ENCODE measurements at places on chromosomes 3 and 15.

DNA sequence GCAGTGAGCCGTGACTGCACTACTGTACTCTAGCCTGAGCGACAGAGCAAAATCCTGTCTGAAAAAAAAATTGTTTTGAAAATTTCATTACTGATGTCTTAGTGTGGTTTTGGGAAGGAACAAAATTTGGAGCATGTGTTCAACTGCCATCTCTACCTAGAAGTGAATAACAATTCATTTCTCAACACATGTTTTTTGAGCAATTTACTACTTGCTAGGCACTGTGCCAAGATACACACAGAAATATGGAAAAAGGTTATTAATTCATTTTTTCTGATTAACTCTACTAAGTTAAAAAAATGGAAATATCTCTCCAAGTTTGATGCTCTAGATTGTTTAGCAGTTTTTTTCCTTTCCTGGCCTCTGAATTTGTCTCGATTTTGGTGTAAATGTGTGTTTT is 5.2 kb upstream of the TCF12 start:
- no peak for DNase-seq

DNA sequence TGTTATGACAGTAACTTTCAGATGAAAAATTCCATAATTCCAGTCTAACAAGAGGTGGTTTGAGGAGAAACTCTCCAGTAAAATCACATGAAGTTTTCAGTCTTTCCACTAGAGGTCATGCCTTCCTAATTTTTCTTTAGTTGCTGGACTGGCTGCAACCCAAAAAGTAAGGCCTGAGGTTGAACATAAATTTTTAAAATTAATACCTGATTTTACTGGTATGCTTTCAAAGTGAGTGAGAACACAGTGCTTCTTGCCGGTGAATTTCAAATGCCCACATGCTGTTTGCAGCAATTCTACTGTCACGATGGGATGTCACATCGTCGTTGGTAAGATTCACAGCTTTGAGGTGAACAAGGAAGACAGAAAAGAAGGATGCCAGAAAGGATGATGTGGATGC is 89.0 kb upstream of the FGF12 start:
- no peak for DNase-seq

- no peak for DNase-seq
Observed at GRCh38 chr15:22253676-22254408, 173.5 kb downstream of the OR4M2 start.

- no peak for DNase-seq
Observed at GRCh38 chr15:37880009-37880834, 54.2 kb upstream of the TMCO5A start.

DNA sequence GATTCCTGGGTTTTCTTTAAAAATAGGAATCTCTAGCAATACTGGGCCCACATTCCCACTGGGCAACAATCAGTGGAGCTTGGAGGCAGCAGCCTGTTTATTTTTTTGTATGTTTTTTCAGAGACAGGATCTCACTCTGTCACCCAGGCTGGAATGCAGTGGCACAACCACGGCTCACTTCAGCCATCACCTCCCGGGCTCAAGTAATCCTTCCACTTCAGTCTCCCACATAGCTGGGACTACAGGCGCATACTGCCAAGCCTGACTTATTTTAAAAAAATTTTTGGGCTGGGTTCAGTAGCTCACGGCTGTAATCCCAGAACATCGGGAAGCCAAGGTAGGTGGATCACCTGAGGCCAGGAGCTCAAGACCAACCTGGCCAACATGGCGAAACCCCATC is 29.1 kb upstream of the GNB5 start:
- no peak for DNase-seq

DNA sequence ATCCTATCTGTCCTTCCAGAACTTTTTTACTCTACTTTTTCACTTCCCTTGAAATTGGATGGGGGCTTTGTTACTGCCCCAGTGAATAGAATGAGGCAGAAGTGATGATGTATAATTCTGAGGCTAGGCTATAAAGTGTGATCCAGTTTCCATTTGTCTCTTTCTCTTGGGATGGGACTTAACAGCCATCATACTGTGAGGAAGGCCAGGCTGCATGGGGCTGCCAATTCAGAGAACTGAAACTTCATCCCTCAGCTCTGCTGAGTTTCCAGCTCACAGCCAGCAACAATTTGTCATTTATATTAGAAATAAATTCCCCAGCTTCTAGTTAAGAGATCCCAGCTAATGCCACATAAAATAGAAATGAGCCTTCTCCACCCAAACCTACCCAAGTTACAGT is 504.0 kb upstream of the TGFBR2 start:
- DNase-seq = no peak

DNA sequence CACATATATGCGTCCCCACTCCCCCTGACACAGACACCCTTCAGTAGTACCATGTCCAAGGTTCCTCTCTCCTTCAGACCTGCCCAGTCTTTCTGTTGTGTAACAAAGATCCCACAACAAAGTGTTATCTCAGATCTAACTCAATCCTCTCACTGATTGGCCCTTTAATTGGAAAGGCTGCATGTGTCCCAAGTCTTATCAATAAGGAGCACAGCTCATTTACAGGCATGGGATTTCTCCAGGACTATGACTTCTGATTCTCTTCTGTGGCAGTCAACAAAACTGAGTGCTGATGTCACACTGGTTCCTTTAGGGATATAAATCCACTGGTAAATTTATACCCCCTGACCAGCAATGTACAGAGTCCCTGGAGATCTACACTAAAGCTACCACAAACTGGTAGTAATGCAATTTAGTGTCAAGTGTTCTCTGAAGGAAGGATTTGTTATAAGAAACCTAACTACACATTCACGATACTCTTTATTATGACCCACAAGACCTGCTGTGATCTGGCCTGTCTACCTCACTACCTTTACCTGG is 28.1 kb downstream of the CLK3 start:
- no peak for DNase-seq

DNA sequence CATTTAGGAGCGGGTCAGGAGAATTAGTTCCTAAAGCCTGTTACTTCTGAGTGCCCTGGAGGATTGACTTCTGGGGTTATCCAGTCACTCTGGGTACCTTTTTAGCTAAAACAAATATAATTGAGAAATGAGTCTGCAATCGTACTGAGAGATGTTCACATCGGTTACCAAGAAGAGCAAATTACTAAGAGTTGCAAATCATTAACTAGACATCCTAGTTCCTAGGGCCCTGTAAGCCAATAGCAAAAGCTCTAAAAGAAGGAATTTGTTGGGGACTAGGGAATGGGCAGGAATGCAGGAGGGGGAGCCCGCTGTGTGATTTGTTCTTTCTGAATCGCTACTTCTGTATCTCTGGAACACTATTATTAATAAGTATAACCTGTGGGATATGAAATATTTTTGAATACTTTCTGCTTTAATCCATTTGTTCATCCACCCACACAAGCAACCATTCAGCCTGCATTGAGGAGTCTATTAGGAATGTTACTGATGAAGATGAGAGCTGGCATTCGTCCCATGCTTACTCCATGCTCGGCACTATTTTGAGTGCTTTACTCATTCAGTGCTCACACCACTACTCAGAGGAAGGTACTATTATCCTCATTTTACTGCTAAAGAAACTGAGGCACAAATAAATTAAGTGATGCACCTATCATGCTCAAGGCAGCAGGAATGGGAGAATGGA is 31.5 kb upstream of the KY start:
- no peak for DNase-seq

GRCh38 chr15:67843571-67844387 is 3.9 kb upstream of the RNU6-1 start:
- DNase-seq = no peak

- DNase-seq = no peak
Observed at GRCh38 chr3:143002083-143002712, 828 bp downstream of the U2SURP start.

- no peak for DNase-seq
Observed at GRCh38 chr15:46344915-46345314, 710.1 kb downstream of the SQOR start.

DNA sequence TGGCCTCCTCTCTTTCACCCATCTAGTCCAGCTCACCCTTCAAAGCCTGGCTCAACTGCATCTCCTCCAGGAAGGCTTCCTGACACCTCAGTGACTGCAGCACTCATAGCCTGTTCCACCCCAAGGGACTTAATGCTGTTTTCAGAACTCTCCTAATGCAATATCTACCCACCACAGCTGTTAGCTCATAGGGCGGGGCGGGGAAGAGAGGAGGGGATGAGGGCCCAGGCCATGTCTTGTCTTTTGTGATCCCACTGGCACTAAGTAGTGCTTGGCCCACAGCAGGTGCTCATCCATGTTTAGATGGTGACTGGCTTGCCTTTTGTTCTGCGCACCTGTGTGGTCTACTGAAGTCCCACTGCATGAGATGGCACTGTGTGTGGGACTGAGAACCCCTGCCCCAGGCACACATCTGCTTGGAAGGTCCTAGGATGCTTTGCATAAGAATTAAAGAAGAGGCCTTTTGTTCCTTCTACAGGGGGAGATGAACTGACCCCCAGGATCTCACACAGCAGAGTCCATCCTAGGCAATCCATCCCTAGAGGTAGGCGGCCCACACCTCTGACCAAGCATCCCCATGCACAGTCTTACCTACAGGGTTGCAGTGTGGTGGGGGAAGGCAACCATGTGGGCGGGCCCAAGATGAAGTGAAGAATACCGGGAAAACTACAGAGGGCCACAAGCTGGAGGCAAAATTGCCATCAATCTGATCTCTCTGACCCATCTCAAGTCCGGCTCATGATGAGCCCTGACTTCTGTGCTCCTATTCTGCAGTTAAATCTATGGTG is 23.0 kb downstream of the SLC12A8 start:
- DNase-seq = no peak

- no peak for DNase-seq
Observed at GRCh38 chr3:16893618-16894200, 9.0 kb downstream of the PLCL2 start.

DNA sequence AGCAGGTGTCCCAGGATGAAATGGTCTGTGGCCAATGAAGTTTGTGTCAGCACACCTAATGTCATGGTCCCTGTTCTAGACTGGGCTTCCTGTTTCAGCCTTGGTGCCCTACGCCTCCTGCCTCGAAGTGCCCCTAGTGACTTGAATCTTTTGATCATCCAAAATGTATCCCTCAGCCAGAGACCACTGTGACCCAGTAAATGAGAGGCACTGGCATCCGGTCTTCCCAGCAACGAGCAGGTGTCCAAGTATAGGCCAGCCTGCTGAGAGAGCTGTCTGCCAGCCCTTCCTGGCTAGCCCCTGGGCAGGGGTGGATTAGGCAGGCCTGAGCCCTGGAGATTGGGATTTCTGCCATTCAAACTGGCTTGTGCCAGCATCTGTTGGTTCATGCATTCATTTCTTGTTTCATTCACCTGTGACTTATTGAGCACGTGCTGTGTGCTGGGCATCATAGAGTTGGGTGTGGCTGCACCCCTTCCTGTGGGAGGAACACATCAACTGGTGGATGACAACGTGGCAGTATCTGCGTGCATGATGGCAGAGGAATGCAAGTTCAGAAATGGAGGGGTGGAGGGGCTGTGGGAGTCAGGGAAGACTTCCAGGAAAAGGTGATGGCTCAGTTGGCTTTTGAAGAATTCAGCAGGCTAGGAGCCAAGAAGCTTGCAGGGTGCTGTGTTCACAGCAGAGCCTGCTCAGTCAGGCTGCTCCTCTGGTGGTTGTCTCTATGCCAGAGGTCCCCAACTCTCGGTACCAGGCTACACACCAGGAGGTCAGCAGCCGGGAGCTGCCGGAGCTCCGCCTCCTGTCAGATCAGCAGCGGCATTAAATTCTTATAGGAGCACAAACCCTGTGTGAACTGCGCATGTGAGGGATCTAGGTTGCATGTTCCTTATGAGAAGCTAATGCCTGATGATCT is 21.6 kb downstream of the ESYT3 start:
- DNase-seq = no peak
